Stimulated activated CD8-positive, alpha-beta memory T cell treated with anti-CD3 and anti-CD28 coated beads, Interleukin-12 subunit alpha, Interleukin-12 subunit beta, amount 100 ng/mL, for 4 hours (primary cell): ENCODE measurements at places on chromosomes 7 and 10.

DNA sequence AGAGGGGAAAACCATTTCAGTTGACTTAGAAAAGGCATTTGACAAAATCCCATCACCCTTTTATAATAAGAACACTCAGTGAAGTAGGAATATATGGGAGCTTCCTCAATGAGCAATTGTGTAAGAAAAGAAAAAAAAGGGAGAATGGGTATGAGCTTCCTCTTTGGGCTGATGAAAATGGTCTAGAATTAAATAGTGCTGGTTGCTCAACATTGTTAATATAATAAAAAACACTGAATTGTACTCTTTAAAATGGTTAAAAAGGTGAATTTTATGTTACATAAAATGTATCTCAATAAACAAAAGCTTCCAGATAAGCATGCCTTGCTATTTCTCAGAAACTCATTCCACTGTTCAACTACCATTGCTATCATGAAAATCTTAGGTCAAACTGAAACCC lies 40.6 kb downstream of the LRRC17 start:
- DNase-seq = no peak

GRCh38 chr10:81564143-81564542 lies 310.9 kb upstream of the NRG3 start:
- no peak for DNase-seq

DNA sequence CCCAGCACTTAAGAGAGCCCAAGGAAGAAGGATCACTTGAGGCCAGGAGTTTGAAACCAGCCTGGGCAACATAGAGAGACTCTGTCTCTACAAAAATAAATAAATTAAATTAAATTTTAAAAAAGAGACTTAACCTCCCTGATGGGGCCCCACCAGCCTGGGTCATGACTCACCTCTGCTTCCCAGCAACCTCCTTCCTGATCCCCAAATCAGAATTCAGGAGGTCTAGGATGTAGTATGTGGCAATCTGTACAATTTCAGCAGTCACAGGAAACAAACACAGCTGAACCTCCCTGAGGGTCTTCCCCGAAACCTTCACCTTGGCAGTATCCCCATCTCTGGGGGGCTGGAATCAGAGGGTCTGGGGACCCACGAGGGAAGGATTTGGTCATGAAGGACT lies 9.7 kb upstream of the PPP1R35 start:
- no peak for DNase-seq

DNA sequence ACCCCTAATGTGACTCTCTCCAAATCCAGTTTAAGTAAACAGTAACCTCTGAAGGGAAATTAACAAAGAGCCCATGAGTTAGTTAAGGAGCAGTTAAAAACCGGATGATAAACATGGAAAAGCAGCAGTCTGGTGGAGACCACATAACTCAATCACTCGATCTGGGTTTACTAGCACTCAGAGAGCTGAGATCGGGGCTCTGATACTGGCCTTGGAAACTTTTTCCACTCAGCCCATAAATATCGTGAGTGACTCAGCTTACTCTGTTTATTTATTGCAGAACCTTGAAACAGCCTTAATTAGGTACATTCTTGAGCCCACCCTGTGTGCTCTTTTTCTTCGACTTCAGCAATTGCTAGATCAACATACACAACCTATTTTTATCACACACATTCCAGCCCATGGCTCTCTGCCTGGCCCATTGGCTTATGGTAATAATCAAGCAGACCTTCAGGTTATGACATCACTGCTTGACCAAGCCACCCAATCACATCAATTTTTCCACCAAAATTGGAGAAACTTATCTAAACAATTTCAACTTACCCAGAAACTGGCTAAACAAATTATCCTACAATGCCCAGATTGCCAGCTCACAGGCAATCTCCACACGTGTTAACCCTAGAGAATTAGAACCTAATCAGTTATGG lies 82.2 kb upstream of the GPR22 start:
- DNase-seq = no peak

- no peak for DNase-seq
These were observed 10.3 kb downstream of the HUS1 start for GRCh38 chr7:47968847-47969774.

- no peak for DNase-seq
These were observed 216.3 kb downstream of the CHCHD3 start for GRCh38 chr7:132865366-132866143.

GRCh38 chr7:47470567-47471357 lies 111.1 kb downstream of the TNS3 start:
- DNase-seq = no peak

DNA sequence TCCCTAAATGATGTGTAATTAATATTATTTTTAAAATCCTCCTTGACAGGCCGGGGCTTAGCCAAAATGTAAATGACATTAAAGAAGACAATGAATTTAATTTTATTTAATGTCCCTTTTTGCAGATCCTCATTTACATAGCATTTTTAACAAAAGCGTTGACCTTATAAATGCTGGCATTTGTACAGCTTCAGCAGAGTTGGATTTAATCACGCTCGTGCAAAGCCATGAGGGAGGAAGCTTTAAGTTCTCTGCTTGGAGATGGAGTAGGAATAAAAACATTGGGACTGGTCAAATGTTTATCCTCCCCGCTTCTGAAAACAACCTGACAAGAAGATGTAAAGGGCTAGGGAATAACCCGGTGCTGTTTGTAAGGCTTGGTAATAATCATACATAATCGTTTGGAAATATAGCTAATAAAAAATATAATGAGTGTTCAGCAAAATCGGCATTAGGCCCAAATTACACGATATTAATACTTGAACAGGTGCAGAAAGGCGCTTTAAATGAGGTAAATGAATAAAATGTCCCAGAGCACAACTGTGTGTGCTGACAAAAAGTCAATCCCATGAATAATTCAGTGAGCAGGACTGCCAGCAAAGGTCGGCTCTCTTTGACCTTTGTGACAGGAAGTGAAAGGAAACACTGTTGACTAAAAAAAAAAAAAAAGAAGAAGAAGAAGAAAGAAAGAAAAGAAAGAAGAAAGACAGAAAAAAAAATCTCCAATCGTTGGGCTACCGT lies 11.5 kb downstream of the EBF3 start:
- DNase-seq = no peak

- no peak for DNase-seq
These were observed 94.5 kb downstream of the KMT2C start for GRCh38 chr7:152341039-152341913.

GRCh38 chr10:62473241-62473640 lies 99.1 kb downstream of the ZNF365 start:
- DNase-seq = no peak

GRCh38 chr7:137545059-137545716 lies 201.7 kb upstream of the PTN start:
- no peak for DNase-seq

- no peak for DNase-seq
These were observed 17.1 kb downstream of the CHST3 start for GRCh38 chr10:71981015-71981875.

- DNase-seq = no peak
These were observed 20.7 kb upstream of the TSPAN13 start for GRCh38 chr7:16732828-16733227.

DNA sequence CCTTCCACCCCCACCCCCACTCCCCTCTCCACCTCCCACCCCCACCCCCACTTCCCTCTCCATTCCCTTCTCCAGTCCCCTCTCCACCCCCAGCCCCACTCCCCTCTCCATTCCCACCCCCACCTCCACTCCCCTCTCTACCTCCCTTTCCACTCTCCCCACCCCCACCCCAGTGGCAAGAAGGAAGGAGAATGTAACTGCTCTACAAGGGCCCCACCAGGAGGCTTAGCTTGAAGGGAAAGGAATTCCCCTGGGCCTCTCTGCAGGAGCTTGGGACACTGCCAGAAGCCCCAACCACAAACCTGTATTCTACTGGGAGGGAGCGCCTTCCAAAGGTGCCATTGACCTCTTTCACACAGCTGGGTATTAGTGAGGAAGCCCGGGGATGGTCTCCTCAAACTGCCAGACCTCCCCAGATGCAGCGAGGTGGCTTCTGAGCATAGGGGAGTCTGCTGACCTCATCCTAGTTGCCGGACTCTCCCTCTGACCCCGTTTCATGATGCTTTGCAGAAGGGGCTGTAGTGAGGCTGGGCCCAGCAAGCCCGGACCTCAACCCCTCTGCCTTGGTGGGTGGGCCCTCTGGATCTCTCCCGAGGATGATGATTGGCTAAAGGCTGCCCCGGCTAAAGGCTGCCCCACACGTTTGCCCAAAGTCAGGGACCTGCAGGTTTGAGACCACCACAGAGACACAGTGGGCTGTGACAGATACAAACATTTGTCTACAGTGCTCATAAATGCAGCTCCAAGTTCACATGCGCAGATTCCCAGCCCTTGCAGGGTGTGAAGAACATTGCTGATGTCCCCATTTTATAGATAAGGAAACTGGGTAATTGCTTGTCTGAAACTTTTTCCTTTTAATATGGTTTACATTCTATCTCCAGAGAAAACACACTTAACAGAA lies 2.9 kb downstream of the DEPP1 start:
- DNase-seq = no peak

DNA sequence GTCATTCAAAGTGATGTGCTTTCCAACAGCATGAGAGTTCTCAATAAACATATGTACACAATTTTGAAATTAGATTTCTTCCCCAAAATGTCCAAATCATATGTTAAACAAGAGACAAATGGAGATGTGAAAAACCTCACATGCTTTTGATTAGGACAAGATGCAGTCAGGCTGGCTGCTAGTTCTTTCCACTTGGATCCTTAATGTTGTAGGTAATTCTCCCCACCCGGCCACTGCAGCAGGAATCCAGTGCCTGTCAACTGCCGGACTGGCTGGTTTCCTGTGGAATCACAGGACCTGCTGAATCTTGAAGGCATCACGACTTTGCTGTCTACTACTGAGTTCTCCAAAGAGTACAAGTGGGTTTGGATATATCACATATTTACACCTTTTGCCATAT lies 138.6 kb upstream of the AKR1E2 start:
- no peak for DNase-seq

DNA sequence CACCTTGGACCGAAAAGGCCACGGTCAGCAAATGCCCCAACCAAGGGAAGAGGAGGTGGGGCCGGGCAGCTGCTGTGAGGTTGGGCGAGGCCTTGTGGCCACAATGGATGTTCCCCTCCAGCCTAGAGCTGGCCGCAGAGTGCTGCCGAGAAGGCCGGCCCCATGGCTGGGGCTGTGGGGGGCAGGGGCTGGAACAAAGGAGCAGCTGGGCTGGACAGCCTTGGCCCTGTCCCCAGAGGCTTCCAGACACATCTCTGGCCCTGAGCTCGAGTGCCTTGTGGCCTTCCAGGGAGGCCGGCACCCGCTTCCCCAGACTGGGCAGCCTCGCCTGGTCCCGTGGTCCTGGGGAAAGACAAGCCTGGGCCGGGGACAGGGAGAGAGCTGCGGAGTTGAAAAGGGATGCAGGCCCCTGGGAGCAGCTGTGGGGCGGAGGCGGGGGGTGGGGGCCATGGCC lies 88.0 kb downstream of the PDGFA start:
- no peak for DNase-seq

GRCh38 chr10:99658622-99659030 lies 683 bp upstream of the ENTPD7 start:
- peak; percentile 23 for DNase-seq

DNA sequence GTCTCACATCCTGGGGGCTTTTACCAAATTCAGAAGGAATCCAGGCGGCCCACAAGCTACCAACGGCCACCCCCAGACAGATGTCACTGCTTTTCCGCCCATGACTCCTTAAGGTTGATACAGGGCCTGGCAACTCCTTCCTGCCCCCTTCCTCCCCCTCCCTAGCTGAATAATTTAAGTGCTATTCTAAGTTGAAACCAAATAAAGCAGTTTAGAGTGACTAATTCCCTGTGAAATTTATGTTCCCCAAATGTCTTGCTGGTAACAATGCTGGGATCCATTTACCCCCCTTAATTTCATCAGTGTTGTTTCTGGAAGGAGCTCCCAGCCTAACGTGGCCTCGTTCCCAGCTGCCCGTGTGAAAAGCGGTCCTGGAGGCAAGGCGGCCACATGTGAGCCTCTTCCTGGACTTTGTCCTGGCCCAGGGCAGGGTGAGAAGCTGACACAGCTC lies 109.6 kb downstream of the TMEM130 start:
- DNase-seq = no peak

- DNase-seq = no peak
These were observed 712.1 kb upstream of the IGFBP3 start for GRCh38 chr7:46633200-46633599.

- DNase-seq = no peak
These were observed 103.6 kb downstream of the CUX1 start for GRCh38 chr7:101921061-101921460.

- DNase-seq = no peak
These were observed 8.1 kb downstream of the MXI1 start for GRCh38 chr10:110215286-110216170.

DNA sequence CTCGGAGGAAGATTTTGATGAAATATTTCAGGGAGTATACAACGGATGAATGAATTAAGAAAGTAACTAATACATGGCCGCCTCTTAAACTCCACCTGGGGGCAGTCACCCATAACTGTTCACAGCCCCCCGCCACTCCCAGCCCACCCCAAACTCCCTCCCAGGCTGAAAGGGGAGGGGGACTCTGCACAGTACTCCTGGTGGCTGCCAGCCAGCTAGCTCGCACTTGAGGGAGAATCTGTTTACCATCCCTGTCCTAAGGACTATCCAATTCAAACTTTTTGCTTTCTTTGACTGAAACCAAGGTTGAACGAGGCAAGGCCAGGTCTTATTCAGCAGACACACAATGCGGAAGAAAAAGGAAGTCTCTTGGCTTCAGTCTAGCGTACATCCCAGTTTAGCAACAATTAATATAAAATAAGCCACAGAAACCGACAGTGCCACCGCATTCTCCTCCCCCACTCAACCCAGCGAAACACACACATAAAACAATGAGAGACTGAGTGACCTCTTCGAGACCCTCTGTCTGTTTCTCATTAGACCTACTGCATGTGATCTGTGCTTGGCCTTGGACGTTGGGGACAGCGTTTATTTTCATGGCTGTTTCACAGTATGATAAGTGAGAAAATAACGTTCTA lies 219.5 kb downstream of the GLI3 start:
- no peak for DNase-seq

- DNase-seq = no peak
These were observed 57.4 kb downstream of the PIP4K2A start for GRCh38 chr10:22657024-22657423.

GRCh38 chr7:64463636-64464375 lies 99.1 kb downstream of the ZNF680 start:
- DNase-seq = no peak

GRCh38 chr7:80876894-80877414 lies 41.9 kb downstream of the SEMA3C start:
- no peak for DNase-seq
